ENCODE measurements at places on chromosomes 6 and 20.

GRCh38 chr6:31651602-31652191 is 764 bp downstream of the BAG6 start:
- DNase-seq = peak; percentile 82

DNA sequence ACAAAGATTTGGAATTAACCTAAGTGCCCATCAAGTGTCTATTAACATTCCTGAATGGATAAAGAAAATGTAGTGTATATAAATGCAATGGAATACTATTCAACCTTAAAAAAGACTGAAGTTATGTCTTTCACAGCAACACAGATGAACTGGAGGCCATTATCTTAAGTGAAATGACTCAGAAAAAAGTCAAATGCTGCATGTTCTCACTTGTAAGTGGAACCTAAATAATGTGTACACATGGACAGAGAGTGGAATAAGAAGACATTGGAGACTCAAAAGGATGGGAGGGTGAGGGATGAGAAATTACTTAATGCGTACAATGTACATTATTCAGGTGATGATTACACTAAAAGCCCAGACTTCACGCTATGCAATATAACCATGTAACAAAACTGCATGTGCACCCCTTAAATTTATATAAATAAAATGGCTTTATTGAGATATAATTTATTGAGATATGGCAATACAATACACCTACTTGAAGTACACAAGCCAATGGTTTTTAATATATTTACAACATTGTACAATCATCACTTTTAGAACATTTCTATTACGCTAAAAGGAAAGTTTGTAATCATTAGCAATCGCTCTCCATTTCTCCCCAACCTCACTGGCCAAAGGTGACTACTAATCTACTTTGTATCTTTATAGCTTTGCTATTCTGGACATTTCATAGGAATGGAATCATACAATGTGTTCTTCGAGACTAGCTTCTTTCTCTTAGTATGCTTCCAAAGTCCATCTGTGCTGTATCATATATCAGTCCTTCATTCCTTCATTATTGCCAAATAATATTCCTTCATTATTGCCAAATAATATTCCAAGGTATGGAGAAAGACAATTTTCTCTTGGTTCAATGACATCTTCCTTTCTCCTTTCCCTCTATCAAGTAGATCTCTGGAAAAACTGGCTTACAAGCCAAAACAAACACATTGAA is 5.8 kb downstream of the STX7 start:
- no peak for DNase-seq

DNA sequence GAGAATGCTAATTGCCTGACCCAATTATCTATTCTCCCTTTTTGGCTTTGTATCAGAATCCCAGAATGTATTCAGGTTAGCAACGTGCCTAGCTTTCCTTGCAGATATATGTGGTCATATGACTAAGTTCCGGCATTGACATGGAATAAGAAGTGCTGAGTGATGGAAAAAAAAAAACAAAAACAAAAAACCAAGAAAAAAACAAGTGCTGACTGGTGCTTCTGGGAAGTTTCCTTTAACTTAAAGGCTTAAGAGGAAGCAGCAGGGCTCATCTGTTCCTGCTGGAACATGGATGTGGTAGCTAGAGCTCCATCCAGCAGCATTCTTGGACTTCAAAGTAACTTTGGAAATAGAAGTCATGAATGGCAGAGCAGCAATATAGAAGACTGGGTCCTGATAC is 10.4 kb upstream of the RPF2 start:
- DNase-seq = peak; percentile 18

DNA sequence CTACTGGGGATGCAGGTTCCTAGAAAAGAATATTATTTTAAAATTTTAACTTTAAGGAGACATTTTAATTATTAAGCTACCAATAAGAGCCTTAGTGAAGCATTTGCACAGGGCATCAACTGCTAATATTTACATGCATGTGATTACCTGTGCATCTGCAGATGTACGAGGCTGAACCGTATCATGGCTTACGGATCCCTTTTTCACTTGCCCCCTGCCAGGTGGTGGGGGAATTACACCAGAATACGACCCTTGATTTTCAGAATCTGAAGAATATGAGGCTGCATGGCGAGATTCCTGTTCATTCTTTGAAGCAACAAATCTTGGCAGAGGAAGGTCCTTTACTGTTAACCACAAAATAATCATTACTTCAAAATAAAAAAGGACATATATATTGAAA is 42.7 kb downstream of the REPS1 start:
- DNase-seq = no peak

DNA sequence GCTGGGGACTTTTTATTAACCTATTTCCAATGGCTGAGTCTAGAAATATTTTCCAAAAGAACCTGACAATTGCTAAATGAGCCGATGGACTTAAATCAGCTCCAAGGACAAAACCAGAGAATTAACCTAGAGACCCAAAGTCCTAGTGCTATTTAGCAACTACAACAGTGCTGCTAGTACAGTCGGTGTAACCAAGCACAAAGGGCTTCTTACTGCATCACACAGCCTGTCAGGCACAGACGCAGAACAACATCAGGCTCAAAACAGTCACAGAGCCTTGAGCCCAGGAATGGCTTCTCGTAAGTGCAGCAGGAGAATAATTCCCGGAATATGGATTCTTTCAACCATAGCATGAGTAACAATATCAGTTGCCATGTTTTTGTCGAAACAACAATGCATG is 70.0 kb downstream of the GFOD1 start:
- DNase-seq = no peak

- no peak for DNase-seq
Measured at GRCh38 chr6:162814426-162814973, 86.7 kb downstream of the PACRG start.

DNA sequence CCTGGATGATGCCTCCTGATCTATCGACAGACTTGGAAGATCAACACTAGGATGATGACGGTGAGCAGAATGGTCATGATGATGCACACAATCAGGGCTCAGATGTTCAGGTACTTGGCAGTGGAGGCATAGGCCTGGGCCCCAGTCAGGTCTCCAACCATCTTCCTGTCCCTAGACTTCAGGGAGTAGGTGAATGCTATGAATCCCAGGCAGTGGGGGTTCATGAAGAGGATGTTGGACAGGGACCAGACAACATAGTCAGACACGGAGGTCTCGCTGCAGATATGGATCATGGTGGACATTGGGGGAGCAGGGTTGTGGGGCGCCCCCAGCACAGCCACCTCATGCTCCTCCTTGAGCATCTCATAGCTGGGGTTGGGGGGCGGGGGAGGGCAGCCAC is 27.5 kb downstream of the HLA-F start:
- no peak for DNase-seq

GRCh38 chr6:162963861-162964260 is 236.1 kb downstream of the PACRG start:
- DNase-seq = peak; percentile 61

DNA sequence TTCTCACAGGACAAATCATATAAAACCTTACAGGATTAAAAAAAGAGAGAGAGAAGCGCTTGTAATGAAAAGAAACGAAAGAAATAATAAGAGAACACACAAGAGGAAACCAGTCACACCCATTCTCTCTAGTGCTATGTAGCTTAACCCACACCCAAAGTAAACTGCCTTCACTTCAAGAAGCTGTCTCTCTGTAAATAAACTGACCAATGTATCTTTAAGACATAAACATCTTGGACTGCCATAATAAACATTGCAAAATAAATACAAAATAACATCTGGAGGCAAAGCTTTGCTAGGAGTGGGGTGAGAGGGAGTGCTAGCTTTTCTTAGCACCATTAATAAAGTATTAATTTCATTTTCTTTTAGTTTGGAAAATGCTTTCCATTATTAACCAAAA is 61.6 kb upstream of the RNF146 start:
- DNase-seq = no peak

- no peak for DNase-seq
Measured at GRCh38 chr6:4788953-4789584, 12.9 kb downstream of the CDYL start.

DNA sequence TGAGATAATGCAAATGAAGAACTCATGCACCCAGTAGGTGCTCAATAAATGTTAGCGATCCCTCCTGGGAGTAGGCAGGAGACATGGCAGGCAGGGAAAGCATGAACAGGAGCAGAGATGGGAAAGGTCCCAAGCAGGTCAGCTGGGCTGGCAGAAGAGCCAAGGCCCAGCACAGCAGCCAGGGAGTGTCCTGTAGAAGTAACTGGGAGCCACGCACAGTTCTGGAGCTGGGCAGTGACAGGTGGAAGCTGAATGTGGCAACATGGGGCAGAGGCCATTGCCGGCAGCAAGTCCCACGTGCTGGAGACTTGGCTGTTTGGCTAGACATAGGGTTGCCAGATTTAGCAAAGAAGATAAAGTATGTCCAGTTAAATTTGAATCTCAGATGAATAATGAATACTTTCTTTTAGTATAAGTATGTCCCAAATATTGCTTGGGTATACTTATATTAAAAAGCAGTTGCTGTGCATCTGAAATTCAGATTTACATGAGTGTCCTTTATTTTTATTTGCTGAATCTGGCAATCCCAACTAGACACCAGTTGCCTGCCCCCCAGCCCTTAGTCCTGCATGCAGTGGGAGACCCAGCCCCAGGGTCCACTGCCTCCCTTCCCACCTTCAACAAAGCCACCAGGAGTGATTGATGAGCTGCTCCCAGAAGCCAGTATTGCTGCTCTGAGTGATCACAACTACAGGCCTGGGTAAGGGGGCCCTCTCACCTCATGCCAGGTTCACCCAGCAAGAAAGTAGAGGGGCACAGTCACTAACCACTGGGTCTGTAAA is 3.7 kb upstream of the LPIN3 start:
- no peak for DNase-seq

- DNase-seq = no peak
Measured at GRCh38 chr6:90220273-90220672, 76.4 kb downstream of the BACH2 start.

- DNase-seq = peak; percentile 93
Measured at GRCh38 chr6:4446982-4447381, 311.6 kb upstream of the ECI2 start.

- DNase-seq = no peak
Measured at GRCh38 chr6:191487-192312, 100.6 kb upstream of the DUSP22 start.

- DNase-seq = no peak
Measured at GRCh38 chr6:110221738-110222137, 41.5 kb downstream of the CDC40 start.

- no peak for DNase-seq
Measured at GRCh38 chr6:170211404-170212025, 79.4 kb downstream of the DLL1 start.

DNA sequence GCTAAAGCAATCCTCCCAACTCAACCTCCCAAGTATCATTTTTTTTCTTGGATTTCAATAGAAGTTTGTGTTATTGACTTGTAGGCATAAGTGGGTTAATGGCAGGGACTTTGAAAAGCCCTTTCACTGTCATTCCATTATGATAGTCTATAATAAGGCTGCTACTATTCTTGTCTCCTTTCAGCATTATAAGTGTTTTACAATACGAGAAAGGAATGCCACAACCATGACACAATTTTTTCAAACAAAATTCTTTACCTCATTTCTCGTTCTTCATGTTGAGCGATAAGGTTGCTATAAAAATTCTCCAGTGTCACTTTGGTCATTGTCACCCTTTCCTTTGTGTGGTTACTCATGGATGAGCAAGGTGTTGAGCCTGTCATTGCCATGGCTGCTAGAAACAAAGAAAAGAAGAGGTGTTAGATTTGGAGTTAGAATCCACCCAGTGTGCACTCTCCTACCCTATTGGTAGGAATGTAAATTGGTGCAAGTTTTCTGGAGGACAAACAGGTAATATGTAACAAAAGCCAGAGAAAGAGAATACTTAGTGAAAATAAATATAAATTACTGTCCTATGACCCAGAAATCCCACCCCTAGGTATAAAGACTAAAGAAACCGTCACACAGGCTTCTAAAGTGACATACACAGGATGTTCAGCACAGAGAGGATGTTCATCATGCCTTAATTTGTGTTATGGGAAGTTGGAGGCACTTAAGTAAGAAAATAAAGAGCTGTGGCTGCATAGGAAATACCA is 7.3 kb downstream of the STK38 start:
- DNase-seq = no peak

DNA sequence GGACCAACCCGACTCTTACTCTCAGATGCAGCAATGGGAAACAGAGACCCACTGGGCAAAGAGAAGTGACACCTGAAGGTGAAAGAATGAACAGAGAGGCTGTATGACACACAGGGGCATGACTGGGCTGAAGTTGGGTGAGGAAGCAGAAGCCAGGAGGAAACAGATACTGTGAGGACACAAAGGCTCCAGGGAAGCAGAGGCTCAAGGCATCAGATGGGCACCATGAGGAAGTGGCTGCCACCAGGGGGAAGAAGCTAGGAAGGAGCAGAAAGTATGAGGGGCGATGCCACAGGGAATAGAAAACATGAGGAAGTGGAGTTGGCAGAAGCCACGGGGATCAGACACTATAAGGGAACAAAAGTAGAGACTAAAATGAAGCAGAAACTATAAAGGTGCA is 30.9 kb upstream of the OCSTAMP start:
- DNase-seq = no peak

- peak; percentile 14 for DNase-seq
Measured at GRCh38 chr6:38997128-38997761, 51.3 kb upstream of the GLP1R start.

DNA sequence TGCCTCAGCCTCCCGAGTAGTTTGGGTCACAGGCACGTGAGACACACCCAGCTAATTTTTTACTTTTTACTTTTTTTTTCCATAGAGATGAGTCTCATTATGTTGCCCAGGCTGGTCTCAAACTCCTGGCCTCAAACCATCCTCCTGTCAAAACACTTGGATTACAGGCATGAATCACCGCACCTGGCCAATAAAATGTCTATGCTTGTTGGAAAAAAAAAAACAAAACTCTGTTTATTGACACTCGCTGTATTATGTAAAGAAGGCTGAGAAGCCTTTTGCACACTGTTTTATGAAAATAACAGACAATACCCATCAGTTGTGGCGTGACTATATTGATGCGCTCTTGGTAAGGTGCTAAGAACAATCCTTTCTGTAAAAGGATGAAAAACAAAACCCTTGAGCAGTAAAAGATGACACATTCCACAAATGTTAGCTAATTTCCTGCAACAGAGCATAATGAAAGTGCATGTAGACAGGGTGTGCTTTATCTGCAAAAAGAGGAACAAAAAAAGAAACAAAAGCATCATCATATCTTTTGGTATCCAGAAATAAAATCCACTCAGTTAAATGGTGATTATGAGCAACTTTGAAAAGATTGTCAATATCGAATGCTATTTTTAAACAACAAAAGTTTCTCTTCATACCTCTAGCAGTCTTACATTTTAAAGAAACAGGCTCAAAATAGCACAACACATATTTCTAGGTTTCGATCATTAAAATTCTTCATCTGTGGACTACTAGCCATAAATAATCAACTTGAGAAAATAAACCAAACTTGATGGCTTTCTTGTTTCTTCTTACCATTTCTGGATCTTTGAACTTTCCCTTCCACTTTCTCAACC is 108.3 kb upstream of the PHACTR1 start:
- no peak for DNase-seq
